Uterus (tissue), 4 donors: ENCODE measurements at places on chromosomes 5 and 9. TPM values are rescaled to one million over a fixed set of nuclear protein-coding genes. Genes with fewer than 3 reads are reported as not detected.

DNA sequence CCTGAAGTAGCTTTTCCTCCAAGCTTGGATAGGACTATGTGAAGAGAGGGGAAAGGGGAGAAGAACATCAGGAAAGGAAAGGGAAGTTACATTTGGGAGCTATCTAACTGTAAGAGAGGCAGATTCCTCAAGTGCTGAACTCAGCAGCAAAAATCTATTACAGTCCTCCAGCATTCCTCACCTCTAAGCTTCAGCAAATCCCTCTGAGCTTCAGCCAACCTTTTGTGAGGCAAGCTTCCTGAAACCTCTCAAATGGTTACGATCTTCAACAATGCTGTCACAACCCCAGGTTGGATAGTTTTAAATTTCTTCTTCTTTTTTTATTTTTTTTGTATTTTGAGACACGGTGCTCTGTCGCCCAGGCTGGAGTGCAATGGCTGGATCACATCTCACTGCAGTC is 2.5 kb upstream of the RNF38 start:
- H3K4me3 ChIP-seq = no peak overlapping the region
- no peak overlapping the region for H3K27ac ChIP-seq
- no peaks in the 10 kb centered on the region for H3K27me3 ChIP-seq
- no peak for DNase-seq
- H3K36me3 ChIP-seq = no peaks in the 10 kb centered on the region
- H3K4me1 ChIP-seq = no peaks in the 10 kb centered on the region

Gene KIF4B
- not detected for total RNA-seq

DNA sequence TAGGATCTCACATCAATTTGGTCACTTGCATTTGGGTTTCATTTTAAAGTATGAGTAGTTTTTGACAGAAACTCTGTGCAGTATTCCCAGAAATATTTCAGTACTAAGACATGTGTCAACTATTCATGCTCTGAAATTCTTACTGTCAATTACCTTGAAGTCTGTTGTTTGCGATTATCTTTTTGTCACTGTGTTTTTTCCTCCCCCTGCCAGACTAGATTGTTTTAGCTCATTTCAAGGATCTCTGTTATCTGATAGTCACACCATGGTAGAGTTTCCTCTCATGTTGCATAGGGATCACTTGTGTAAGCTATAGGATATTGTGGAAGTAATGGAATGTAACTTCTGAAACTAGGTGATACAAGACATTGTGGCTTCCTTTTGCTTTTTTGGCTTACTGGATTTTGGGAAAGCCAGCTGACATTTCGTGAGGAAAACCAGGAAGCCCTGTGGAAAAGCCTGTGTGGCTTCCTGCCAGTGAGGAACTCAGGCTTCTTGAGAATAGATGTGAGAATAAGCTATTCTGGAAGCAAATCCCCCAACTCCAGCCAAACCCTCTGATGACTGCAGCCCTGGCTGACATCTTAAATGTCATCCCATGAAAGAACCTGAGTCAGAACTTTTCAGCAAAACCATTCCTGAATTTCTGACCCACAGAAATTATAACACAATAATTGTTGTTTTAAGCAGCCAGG is 122.2 kb downstream of the FGF10 start:
- no peak overlapping the region for H3K27ac ChIP-seq
- no peaks in the 10 kb centered on the region for H3K36me3 ChIP-seq
- no peaks in the 10 kb centered on the region for H3K4me1 ChIP-seq

DNA sequence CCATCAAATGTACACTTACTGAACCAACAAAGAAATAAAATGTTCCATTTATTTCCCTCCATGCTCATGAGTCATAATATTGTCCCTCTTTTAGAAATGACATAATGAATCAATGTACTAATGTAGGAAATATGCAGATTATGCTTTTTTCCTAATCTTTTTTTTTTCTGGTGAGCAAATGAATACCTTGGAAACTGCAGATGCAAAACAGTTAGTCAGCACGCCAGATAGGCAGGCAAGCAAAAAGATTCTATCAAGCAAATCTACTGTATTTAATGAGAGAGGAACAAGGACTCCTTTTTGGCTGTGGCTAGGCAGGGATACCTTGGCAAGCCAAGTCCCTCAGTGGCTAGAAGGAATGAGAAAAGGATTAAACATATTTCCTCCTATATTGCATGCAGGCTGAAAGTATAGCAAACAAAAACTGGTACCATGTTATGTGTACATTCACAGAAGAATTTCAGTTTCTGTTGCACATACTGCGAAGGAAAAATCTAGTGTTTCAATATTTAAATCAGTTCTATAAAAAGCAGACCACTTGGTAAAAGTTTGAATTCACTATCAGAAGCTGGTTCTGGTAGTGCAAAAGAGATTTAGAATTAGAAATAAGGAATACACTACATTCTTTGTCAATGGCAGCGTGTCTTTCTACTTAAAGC is 605.4 kb downstream of the TLE1 start:
- H3K4me3 ChIP-seq = no peak overlapping the region
- H3K27me3 ChIP-seq = no peaks in the 10 kb centered on the region
- no peak for DNase-seq
- H3K4me1 ChIP-seq = no peaks in the 10 kb centered on the region
- H3K36me3 ChIP-seq = no peaks in the 10 kb centered on the region
